AG09319 (cell line): ENCODE measurements at places on chromosomes 2 and 18.
A peak's percentile ranks its signal among the peaks of the same experiment; 100 is the strongest.

- peak; percentile 54 for DNase-seq
Measured at GRCh38 chr2:202030691-202031090, 3.0 kb upstream of the FZD7 start.

DNA sequence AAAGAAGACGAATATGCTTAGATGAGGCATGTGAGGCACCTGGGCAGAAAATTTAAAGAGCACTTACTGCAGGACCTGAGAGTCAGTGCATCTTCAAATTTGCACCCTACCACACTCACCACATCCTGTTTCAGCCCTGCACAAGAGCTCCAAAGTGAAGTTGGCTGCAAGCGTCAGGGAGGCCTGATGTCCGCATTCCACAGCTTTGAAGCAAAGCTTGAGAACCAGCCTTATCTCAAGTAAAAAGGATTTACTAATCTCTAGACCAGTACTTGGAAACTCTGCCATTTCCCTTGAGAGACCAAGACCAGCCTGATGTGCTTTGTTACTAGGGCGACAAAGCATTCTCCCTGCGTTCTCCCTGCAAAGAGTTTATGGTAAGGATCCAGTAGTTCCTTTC is 3.4 kb upstream of the ASNSD1 start:
- no peak for DNase-seq

DNA sequence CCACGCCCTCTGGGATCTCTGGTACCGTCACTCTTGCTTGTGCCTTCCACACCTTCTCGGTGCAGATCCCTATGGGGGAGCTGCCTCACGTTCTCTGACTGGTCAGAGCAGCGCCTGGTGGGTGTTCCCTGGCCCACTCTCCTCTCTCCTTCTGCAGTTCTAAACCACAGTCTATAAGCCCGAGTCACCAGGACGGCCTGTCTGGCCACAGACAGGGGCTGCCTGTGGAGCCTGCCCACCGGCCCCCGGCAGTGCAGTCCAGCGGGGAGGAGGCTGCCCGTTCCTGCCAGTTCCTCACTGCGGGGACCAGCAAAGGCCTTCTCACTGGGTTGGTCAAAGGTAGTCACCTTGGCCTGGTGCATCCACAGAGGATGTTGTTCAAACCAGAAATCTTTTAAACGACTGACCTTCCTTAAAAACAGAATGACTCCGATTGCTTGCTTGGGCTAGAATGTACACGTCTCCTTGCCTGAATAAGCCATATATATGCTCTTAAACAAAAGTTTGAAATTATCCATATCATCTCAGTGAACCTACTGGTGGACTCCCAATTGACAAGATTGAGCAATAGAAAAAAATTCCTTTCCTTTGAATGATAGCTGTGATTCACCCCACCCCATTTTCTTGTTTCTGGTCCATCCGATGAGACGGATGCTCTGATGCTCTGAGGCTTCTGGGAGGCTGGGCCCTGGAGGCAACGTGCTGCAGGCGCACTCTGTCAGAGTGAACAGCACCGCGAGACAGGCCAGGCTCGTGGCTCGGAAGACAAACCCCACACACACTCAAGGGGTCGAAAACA is 61.2 kb downstream of the RALBP1 start:
- DNase-seq = no peak

- no peak for DNase-seq
Measured at GRCh38 chr2:113857464-113857863, 32.4 kb upstream of the ACTR3 start.

DNA sequence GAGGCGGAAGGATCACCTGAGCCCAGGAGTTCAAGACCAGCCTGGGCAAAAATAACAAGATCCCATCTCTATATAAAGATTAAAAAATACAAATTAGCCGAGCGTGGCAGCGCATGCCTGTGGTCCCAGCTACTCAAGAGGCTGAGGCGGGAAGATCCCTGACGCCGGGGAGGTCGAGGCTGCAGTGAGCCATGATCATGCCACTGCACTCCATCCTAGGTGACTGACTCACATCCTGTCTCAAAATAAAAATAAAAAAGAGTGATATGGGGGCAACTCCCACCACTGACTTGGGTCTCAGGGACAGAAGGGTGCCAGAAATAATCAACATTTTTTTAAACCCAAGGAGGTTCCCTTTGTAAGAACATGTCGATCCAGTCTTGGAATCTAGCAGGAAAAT is 37.6 kb downstream of the ZNF516 start:
- DNase-seq = no peak

DNA sequence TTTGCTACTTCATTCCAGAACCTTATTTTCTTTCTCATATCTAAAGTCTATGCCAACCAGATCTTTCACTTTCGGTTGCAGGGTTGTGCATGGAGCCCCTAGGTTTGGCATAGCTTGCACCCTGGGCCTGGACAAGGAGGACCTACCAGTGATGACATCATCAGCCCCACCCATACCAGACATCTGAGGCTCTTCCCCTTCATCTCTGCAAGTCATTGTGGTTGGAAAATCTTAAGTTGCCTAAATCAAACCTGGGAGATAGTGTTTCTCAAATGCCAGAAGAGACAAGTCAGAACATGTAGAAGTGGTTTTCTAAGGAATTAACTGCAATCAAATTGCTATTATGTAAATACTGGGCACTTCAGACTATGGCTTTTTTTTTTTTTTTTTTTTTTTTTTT is 363.3 kb downstream of the ZNF516 start:
- DNase-seq = no peak

- no peak for DNase-seq
Measured at GRCh38 chr2:69059731-69060290, 46.8 kb downstream of the ANTXR1 start.

GRCh38 chr2:68811364-68811763 is 59.8 kb downstream of the BMP10 start:
- DNase-seq = no peak

GRCh38 chr2:227816507-227817294 is 3.1 kb downstream of the CCL20 start:
- no peak for DNase-seq

- DNase-seq = no peak
Measured at GRCh38 chr18:63137999-63138435, 181.6 kb downstream of the BCL2 start.
